Uterus (tissue), 4 donors: ENCODE measurements at places on chromosomes 5 and 9.

DNA sequence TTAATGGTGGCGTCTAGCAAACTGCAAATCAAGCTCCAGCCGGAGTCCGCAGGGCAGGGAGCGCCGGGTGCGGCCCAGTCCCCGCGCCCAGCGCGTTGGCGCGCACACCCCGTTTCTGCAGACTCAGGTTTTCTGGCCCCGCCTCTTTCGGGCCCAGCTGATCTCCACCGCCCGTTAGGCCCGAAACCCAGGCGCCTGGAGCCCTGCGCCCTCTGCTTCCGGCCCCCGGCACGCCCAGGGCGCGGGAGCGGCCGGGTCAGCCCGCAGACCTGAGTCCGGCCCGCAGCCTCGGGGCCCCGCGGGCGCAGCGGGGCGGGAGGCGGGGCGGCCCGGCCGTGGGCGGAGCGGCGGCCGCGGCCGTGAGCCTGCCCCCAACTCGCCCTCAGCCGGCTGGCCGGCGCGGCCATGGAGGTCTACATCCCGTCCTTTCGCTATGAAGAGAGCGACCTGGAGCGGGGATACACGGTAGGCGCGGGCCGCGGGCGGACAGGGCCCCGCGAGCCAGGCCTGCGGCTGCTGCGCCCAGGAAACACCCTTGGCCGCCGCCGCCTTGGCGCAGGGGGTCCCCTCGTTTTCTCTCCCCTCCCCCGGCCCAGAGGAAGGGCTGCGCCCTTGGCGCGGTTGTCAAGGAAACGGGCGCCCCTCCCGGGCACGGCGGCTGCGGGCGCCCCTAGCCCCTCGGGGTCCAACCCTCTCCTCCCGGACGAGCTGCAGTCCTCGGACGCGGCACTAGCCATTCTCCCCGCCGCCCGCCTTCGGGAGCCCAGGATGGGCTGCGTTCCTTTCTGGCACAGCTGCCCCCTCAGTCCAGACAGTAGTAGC is at the start of gene SNX24:
SNX24 (plus strand) TSS at position 385 of the 822 bp plus-strand sequence; CDS start at position 406, 21 bp downstream.
- DNase-seq: peak; percentile 75

DNA sequence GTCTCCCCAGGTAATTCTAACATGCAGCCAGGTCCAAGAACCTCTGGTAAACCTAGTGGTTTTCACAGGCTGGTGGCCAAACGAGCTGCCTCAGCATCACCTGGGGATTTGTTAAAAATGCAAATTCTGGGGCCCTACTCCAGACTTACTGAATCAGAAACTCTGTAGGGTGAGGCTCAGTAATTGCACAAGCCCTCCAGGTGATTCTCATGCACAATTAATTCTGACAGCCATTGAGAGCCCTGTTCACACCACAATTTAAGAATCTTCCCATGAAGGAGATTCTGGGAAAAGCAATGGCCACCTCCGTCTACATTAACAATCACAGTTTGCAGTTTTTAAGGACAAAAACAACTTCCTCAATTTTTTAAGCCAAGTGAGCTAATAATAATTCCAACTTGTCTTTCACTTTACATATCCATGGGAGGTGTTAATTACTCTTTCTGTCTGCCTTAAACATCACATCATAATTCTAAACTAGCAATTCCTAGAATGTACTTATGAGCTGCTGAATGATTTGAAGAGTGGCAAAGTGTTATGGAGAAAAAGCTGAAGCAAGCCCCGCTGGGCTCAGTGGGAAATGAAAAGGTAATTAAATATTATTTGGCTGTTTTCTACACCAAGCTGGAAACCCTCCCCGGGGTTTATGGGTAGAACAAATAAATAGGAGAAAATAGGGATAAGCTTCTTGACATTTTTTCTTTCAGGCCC is 70.0 kb downstream of the GLDC start:
- DNase-seq: no peak

GRCh38 chr5:137283801-137284200 is 215.3 kb downstream of the SPOCK1 start:
- no peak for DNase-seq

DNA sequence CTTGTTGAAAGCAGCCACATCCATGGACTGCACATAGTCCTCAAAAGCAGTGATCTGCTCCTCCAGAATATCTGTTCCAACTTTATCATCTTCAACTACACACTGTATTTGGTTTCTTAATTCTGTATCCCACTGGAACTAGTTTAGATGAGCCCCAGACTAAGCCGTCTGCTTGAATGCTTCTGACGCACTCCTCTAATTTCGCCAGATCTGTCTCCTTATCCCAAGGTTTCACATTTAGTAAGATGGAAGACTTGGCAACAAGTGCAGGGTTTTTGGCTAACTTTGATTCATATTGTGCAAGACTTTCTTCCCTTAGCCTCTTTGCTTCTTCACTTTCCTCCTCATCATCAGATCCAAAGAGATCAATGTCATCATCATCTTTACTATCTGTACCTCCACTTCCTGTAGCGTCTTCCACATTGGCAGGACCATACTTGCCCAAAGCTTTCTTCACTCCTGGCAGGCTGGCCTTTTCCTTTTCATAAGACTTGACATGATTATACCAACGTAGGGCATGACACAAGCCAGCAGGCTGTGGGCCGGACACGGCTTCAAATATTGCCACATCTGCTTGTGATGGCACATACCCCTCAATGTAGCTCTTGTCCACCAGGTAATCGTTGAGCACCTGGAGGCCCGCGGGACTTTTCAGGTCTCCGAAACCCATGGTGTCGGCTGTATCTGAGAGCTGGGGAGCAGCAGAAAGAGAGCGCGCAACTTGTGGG is 56.2 kb upstream of the PIK3R1 start:
- peak; percentile 56 for DNase-seq

DNA sequence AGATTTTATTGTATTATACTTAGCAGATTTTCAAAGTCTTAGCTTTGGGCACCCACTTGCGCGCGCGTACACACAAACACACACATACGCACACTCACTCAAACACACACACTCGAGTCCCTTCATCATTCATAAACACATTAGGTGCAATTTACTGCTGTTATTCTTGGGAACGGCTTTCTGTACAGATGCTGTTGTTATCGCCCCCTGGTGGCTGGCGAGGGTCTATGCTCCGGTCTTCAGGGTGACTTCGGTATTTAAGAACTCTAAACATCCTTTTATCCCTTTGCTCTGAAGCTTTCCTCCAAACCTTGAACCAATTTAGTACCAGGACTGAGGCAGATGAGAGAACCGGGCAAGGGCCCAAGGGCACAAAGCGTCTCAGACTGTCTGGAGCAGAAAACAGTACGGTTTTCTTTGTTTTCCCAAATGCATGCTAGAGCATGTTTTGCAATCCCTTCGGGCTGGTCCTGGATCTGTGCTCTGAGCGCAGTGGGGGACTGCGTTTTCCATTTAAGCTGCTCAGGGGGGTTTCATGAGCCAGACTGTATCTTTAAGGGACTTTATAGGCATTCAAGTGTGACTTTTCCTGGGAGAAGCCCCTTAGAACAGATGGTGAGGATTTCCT is 1.7 kb upstream of the SLIT3 start:
- DNase-seq: peak; percentile 81

DNA sequence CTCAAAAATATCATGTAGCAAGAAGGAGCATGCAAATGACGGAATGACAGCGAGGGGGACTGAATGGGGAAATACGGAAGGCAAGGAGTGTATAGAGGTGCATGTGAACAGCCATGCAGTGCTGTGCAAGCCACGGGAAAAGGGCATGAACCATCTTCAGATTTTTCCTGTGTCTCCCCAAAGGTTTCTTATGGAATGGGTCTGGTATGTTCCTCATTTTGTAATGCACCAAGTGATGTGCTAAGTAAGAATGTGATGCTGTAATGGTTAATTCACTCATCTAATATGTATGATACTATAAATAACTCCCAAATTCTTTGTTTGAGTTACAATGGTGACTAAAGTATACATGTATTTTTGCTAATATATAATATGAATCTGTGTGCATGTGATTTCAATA is 99.0 kb upstream of the DAB2 start:
- DNase-seq: no peak

DNA sequence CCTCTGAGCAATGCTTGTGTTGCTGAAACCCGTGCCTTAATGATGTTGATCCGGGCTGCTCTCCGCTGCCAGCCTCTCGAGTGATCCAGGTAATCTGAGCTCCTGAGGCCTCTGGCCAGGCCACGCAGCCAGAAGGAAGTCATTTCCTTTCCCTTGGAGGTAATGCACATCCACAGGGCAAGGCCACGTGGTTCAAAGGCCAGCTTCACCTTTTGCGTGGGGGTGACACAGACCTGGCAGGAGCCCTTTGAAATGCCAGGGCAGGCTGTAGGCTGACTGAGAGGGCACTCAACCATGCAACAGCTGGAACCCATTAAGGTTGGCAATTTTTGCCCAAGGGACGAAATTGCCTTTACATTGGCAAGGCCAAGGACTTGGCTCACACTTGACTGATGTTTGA is 80.4 kb downstream of the LIX1 start:
- DNase-seq: no peak

- DNase-seq: no peak
Observed at GRCh38 chr5:151154931-151155774, 2.4 kb downstream of the ANXA6 start.
